ENCODE measurements at places on chromosomes 3 and 15. TPM values are rescaled to one million over a fixed set of nuclear protein-coding genes. Genes with fewer than 3 reads are reported as not detected.

Gene PGBD4
- total RNA-seq: 3.3 TPM

Gene DHX30
- total RNA-seq: 79.2 TPM

Gene SNTN
- total RNA-seq: not detected

Gene HTR3E
- not detected for total RNA-seq

Gene RASGRP1
- 0.88 TPM for total RNA-seq

Gene ACOX2
- total RNA-seq: 13.4 TPM

Gene B3GALNT1
- total RNA-seq: 14.0 TPM

Gene CPA3
- total RNA-seq: not detected

Gene MTHFS
- total RNA-seq: 14.8 TPM
